Stimulated activated CD8-positive, alpha-beta memory T cell treated with anti-CD3 and anti-CD28 coated beads, Interleukin-7, amount 100 ng/mL, for 4 hours (primary cell): ENCODE measurements at places on chromosomes 1 and 21.
A peak's percentile ranks its signal among the peaks of the same experiment; 100 is the strongest.

DNA sequence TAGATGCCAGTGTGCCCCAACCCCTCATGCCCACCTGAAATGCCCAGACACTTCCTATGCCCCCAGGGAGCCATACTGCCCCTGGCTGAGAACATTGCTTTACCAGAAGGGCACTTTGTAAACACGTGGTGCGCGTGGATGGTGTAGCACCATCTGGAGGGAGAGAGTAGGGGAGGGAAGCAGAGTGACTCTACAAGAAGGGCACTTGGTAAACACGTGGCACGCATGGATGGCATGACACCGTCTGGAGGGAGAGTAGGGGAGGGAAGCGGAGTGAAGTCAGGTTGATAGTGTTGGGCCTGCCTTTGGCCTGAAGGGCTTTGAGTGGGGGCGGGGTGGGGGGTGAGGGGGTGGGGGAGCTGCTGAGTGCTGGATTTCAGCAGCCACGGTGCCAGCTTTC lies 324.0 kb upstream of the VAMP3 start:
- DNase-seq, result no peak

- no peak for DNase-seq
These were observed 9.3 kb upstream of the DCAF6 start for GRCh38 chr1:167927046-167927754.

DNA sequence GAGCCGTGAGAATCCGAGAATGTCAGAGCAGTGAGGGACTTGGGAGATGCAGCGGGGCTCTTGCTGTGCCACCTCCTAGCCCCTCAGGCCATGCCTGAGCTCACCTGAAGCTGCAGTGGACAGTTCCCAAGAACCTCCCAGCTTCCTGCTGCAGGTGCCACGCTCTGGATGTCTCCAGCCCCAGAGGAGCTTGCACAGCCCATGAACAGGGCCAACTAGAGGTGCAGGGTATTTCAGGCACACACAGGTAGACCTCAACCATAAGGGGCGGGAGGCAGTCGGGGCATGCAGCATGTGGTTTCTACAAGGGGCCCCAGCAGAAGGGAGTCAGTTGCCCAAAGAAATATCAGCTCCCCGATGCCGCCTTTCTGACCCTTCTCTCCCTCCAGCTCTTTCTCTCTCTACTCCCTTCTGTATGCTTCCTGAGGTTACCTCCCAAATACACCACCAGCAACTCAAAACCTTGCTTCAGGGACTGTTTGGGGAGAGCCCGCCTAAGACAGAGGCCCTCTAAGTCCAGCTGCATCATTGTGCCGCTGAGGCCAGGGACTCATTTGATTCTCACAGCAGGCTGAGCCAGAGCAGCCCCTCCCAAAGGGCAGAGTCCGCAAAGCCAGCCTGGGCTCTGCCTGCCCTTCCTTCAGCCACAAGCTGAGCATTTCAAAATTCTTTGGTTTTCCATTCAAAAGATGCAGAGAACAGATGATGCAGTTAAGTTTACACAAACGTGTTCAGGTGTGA lies 209.8 kb downstream of the MATN1 start:
- no peak for DNase-seq

GRCh38 chr21:39114871-39115575 lies 68.2 kb downstream of the PSMG1 start:
- DNase-seq, result no peak

DNA sequence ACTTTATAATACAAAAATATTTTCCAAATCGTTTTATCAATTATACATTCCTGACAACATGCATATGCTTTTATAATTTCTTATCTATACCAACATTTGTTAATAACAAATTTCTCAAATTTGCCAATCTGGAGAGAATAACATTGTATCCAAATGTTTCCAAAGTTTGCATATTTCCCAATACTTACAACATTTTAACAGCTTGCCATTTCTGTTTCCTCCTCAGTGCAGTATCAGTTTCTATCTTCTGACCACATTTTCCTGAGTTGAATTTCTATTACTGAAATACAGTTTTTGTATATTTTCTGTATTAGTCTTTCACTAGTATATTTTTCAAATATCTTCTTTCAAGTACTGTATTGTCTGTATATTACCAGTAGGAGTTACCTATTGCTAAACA lies 1594.3 kb downstream of the PLA2G4A start:
- no peak for DNase-seq

- DNase-seq, result no peak
These were observed 20.0 kb downstream of the S100A6 start for GRCh38 chr1:153515504-153516394.

GRCh38 chr1:2311184-2312032 lies 79.9 kb downstream of the MORN1 start:
- DNase-seq, result peak; percentile 50

DNA sequence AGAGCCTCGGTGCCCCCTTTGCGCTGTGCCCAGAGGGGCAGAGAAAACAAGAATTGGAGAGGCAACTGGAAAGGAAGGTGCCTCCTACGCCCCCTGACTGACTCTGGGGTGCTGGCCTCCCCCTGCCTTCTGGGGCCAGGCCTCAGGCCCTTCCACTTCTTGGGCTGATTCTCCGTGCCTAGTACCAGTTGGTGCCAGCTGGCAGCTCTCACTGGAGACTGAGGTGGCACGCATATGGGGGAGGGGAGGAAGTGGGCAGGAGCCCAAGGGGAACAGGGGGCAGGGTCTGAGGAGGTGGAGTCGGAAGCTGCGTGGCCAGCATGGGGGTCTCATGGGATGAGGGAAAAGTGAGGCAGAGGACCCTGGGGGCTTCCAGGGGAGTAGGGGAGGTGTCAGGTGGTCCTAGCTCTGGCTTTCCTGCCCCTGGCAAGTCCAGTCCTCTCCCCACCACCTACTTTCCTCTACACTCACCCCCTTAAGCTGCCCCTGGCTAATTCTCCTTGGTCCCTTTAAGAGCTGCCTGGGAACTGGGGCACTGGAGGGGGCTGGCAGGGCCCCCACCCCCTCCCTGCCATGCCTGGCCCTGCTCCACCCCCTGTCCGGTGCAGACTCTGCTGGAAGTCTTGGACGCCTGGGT lies 6.5 kb upstream of the SEMA4A start:
- DNase-seq, result no peak

- no peak for DNase-seq
These were observed 37.0 kb upstream of the GORAB start for GRCh38 chr1:170495006-170495405.

DNA sequence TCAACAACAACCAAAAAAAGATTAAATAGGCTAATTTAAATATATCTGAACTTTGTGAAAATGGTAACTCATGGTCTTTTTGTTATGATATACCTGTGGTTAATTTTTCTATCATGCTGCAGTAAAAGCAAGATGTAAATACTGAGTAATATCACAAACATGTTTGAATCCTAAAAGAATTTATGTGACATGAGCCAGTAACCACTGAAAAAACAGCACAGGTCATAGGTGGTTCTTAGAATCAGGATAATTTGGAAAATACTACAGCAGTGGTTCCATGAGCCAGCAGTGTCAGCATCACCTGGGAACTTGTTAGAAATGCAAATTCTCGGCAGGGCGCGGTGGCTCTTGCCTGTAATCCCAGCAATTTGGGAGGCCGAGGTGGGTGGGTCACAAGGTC lies 4.1 kb downstream of the ATP5IF1 start:
- no peak for DNase-seq

GRCh38 chr1:234398849-234399381 lies 25.7 kb downstream of the COA6 start:
- no peak for DNase-seq

- no peak for DNase-seq
These were observed 674 bp upstream of the HES5 start for GRCh38 chr1:2530513-2531361.

DNA sequence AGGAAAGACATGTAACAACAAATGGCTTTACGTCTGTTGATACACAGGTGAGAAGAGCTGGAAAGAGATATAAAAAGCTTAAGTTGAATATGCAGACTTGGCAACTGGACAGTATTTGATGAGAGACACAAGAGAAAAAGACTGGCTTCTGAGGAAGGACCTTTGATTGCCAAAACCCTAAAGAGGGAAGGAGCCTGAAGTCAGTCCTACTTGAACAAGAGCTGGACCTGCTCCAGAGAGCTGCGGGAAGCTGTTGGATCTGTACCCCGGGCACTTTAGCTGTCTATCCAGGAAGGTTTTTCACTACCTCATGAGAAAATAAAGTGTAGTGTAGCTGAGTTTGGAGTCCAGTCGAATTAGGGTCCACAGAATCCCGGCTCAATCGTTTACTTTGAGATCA lies 25.3 kb upstream of the LRRC8B start:
- no peak for DNase-seq

DNA sequence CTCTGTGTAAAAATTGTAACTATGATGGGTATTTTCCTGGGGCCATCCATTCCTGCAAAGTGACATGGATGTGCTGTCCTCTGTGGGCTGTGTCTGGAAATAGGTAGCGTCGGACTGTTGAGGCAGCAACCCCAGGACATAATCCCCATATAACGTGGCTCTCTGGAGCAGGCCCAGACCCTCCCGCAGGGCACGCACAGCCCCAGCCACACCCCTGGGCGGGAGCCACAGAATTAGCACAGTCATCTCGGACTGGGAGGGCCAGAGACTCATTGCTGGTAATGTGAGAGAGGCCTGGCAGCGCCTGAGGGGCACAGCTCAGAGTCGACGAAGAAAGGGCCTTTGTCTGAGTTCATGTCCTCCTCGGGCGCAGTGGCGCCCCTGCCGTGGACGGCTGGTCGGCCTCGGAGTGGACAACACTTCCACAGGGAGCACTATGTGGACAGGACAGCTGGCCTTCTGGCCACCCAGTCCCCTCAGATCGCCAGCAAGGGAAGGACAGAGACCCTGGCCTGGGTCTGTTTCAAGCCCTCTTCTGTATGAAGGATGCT lies 20.1 kb downstream of the SIM2 start:
- DNase-seq, result no peak

DNA sequence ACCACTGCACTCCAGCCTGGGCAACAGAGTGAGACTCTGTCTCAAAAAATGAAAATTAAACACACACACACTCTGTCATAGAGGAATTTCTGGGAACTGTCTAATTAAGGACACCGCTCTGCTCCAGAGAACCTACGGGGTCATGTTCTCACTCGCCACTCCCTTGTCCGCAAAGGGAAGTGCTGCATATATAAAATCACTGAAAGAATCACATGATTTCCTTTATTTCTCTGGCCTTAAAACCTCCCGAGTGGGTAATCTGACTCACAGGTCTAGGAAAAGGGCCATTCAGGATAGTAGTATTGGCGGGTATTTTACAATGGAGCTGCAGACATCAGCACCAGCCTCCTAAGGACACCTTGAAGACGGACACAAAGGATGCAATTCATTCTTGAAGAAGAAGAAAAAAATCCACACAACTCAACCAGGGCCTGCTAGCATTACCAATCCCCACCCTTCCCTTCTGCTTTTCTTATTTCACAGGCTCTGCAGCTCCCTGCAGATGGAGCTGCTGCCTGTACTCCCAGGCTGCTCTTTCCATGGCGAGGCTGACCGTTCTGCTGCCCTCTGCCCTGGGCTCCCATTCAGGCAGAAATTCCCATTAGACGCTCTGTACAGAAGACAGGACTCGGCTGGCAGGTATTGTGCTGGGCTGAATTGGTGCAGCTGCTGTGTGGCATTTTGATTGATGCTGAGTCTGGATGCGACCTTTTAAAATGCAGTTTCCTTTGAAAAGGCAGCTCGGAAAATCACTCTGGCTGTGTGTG lies 53.3 kb upstream of the FAM89A start:
- no peak for DNase-seq

- DNase-seq, result no peak
These were observed 116.2 kb downstream of the TGFBR3 start for GRCh38 chr1:91769742-91770141.

DNA sequence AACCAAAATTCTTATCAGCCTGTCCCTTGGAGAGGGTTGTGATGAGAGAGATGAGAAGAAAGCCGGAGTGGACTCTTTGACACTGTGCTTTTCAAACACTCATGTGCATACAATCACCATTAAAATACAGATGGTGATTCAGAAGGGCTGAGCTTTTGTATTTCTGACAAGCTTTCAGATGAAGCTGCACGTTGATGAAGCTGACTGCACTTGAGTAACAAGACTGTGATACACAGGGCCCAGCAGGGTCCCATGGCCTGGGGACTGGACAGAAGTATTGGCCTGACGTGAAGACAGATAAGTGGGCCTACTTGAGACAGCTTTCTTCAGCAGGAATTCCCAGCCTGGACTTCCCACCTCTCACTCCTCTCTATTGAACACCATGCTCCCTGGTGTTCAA lies 258.2 kb downstream of the CHRM3 start:
- no peak for DNase-seq

DNA sequence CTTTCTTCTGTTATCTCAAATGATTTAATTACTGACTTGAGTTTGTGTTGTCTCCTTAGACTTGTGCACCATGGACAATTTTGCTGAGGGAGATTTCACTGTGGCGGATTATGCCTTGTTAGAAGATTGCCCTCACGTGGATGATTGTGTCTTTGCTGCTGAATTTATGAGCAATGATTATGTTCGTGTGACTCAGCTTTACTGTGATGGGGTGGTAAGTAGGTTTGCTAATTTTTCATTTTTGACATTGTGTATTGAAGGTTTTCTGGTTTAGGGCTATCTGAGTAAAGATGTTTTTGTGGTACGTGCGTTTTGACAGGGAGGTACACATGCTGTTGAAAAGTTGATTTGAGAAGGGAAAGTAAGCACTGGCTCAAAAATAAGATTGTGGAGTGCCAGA lies 14.1 kb downstream of the TTC3 start:
- DNase-seq, result no peak

- DNase-seq, result no peak
These were observed 24.3 kb downstream of the MRPL37 start for GRCh38 chr1:54224233-54224632.

DNA sequence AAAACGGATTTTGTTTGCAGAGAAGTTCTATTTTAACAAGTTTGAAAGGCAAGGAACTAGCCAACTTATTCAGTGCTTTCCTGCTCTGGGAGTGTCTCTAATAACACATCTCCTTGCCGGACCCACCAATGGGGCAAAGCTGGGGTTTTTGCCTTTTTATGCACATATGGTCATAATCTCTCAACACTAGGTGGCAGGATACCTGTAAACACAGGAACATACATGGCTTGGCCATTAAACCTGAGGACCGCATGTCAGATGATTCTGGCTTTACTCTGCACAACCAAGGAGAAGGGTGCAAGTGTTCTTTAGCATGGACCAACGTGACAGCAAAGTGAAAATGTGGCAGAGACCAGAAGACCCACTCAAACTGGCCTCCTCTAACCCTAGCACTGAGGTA lies 4.9 kb downstream of the TMEM9 start:
- no peak for DNase-seq

DNA sequence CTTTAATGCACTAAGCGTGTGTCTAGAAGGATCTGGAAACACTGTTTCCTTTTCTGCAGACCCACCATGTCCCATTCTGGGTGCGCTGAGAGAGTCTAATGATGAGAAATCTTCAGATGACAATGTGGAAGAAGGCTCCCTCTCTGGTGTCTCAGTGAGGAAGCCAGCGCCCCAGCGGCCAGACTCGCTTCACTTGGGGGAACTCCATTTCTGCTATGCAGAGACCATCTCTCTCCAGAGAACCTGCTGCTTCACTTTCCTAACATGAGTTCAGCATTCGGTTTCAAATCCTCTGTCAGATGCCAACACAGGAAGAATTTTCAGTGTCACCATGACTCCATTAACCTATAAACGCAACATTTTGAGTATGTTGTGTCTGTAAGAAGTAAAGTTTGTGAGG lies 121.8 kb downstream of the SYF2 start:
- no peak for DNase-seq

GRCh38 chr1:200861937-200862647 lies 10.7 kb upstream of the GPR25 start:
- DNase-seq, result no peak
